ENCODE measurements at places on chromosomes 1 and 21.
A peak's percentile ranks its signal among the peaks of the same experiment; 100 is the strongest.

DNA sequence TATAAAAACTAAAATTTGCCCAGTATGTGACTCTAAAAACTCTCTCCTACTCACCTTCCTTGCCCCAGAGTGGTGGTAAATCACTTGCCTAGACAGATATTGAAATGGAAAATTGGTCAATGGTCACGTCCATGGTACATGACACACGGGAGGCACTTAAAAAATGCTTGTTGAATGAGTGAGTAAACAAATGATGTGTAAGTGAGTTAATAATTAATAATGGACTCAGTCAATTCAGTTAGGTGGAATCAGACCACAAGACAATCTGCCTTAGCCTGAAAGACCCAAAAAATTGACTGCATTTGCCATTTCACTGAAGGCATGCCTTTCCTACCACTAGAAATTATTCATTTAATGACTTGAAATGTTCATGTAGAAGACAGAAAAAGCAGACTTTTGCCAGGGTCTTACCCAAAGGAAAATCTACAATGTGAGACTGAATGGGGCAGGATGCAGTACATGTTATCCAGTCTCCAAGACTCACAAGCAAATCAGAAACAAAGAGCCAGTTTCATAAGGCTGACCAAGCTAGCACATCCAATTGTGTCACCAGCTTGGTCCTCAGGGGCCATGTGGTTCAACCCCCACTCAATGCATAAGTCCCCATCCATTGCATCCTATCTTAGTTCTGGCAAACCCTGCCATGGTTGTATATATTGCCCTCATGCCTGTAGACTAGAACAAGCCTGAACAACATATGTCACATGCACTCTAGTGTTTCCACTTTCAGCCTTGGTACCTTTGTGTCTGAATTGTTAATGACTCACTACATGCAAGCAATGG is 73.6 kb downstream of the TBX15 start:
- no peak for DNase-seq

GRCh38 chr21:16071761-16072160 is 342.0 kb downstream of the USP25 start:
- no peak for DNase-seq

GRCh38 chr21:20545454-20545853 is 452.8 kb upstream of the NCAM2 start:
- DNase-seq: no peak

DNA sequence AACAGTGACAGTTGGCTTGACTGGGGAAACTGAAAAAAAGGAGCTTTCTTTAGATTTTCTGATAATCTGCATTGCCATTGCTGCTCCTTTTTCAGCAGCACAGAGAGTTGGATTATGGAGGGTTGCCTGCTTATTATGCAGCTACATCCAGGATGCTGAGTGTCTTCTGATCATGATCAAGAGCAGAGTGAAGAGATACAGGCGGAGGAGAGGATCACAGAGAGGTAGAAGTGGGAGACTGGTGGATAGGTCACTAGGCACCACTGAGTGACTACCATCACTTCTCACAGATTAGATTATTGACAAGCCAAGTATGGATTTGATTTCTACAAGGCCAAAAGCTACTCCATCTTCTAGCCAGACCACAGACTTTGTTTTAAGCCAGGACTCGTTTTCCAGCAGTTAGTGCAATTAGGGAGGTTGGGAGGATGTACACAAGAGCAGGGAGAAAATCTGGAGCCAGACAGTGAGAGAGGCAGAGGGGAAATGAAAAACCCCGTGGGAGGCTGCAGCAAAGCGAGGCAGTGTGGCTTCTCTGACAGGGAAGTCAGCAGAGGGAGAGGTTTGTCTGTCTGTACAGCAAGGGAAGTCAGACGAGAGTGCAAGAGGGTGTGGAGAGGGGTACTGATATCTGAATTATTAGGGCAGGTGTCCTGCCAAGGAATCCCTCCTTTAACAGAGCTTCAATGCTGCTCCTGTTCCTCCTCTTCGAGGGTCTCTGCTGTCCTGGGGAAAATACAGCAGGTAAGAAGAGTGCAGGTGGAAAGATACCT is at the start of gene CD1E:
TSS of gene CD1E (plus strand) at position 592 of the 773 bp plus-strand sequence. CDS start at position 687, 95 bp downstream.
- DNase-seq: no peak

DNA sequence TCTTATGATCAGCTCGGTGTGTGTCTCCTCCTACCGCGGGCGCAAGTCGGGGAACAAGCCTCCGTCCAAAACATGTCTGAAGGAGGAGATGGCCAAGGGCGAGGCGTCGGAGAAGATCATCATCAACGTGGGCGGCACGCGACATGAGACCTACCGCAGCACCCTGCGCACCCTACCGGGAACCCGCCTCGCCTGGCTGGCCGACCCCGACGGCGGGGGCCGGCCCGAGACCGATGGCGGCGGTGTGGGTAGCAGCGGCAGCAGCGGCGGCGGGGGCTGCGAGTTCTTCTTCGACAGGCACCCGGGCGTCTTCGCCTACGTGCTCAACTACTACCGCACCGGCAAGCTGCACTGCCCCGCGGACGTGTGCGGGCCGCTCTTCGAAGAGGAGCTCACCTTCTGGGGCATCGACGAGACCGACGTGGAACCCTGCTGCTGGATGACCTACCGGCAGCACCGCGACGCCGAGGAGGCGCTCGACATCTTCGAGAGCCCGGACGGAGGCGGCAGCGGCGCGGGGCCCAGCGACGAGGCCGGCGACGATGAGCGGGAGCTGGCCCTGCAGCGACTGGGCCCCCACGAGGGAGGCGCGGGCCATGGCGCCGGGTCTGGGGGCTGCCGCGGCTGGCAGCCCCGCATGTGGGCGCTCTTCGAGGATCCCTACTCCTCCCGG is 1.5 kb downstream of the KCNC4 start:
- peak; percentile 41 for DNase-seq

DNA sequence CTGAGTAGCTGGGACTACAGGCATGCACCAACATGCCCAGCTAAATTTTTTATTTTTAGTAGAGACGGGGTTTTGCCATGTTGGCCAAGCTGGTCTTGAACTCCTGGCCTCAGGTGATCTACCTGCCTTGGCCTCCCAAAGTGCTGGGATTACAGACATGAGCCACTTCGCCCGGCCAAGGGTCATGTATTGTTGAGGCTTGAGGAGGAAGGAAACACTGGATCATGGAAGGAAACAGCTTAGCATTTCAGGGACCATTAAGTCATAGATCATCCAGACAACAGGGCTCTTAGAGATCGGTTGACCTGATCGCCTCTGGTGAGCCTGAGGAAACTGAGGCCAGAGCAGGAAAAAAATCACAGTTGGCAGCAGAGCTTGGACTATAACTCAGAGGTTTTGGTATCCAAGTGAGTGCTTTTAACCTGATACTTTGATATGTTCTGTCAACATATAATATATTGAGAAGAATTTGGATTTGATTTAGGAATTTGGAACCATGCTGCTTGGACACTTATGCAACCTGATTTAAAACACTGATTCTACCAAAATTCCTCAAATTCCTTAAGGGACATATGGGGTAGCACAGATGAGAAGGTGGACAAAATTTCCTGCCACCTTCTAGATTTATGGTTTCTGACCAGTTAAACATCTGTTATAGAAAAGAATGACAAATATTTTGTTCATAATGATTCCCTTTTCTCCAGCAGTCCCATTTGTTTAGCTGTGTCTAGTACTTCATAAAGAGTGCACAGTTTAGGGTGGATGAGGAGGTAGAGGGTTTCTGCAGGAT is 13.1 kb upstream of the BMP8A start:
- DNase-seq: no peak

GRCh38 chr1:228101994-228102790 is 933 bp downstream of the C1orf35 start:
- peak; percentile 62 for DNase-seq

DNA sequence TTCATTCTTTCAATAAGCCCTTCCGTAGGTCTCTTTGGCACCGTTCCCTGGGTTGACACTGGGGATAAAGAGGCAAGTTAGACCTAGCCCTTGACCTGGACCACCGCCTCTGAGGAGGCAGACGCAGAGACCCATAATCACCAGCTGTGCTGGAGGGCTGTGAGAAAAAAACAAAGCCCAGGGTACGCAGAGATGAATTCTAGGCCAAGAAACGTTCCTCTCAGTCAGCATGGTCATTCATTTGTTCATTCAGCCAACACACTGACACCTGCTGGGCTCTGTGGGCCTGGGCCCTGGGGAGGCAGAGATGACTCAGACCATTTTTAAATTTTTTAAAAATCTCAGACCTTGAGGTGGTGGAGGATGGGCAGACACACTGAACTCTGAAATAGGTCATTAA is 26.3 kb upstream of the TRABD2B start:
- DNase-seq: no peak

GRCh38 chr1:186304982-186305949 is 69.8 kb downstream of the TPR start:
- no peak for DNase-seq

DNA sequence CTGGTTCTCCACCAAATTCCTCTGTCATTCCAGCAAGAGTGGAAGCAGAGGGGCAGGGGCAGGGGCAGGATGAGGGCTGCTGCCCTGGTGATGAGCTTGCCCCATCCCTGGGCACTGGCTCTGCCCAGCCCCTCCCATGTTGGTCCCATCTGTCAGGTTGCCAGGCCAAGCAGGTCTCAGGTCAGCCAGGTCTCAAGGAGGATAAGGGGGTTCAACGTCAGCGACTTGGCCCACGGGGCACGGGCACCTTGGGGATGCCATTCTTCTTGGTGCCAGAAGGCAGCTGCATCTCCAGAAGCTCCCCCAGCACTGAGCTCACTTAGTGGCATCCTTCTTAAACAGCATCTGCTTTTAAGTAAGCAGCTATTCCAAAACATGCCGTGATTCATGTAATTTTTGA is 133.1 kb downstream of the AJAP1 start:
- DNase-seq: no peak

GRCh38 chr1:96424877-96425276 is 296.7 kb upstream of the PTBP2 start:
- no peak for DNase-seq

GRCh38 chr1:38997901-38998190 is 6.8 kb downstream of the AKIRIN1 start:
- DNase-seq: no peak

DNA sequence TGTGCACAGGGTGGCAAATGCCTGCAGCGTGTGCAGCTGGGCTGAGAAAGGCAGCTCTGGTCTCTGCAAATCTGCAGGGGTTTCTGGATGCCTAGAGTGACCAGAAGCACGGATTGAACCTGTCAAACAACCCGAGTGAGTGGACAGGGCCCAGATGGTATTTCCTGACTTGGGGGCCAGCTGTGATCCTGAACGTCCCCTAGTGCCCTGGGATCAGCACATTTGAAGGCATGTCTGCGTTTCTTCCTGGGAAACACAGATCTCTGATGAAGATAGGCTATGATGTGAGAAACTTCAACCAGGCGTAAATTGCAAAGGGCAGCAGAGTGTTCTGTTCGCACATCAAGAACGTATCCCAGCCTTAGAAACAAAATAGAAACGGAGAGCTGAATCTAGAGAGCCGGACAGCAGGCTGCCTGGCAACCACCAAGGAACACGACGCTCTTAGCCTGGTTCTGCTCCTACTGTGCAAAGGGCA is 163.1 kb downstream of the KCNJ6 start:
- DNase-seq: no peak

DNA sequence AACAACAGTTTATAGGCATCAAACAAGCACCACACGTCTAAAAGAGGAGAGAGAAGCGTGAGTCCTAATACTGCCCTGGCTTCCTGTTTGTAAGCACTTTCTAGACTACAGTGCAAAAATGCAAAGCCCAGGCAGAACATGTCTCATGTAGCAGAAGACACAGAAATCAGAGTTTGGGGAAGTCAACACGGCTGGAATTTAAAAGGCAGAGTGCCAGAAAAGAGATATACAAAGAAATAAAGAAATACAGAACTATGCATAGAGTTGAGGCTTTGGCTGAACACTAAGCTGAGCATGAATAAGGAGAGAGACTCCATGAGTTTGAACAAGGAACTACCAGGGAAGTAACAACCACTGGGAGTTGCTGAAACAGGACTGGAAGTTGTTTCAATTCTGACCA is 566.6 kb upstream of the NR5A2 start:
- no peak for DNase-seq

DNA sequence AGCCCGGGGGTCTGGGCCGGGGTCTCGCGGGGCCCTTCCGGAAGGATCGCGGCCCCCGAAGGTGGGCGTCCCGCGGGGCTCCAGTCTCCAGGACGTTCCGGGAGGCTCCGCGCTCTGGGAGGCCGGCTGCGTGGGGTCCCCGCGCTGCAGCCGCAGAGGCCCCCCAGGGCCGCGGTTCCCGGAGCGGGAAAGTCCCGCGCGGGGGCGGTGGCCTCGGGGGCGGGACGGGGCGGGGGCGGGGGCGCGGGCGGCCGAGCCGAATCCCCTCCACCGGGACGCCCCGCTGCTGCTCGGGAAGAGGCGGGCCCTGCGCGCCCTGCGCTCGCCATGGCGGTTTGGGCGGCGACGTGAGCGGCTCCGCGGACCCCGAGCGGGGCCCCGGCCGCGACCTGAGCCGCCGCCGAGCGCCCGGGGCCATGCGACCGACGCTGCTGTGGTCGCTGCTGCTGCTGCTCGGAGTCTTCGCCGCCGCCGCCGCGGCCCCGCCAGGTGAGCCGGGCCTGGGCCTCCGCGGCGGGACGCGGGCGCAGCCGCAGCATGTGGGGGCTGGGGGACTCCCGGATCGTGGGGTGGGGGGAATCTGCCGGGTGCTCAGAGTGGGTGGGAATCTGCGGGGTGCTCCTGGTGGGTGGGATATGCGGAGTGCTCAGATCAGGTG is at the start of gene IFNGR2:
TSS of gene IFNGR2 (plus strand) at position 286 of the 658 bp plus-strand sequence. CDS start at position 417, 131 bp downstream.
- peak; percentile 70 for DNase-seq
